ENCODE measurements at places on chromosomes 6 and 20. TPM values are rescaled to one million over a fixed set of nuclear protein-coding genes. Genes with fewer than 3 reads are reported as not detected.
A peak's percentile ranks its signal among the peaks of the same experiment; 100 is the strongest.

TBX18 gene
- total RNA-seq = 35.3 TPM

- H3K27ac ChIP-seq = no peak overlapping the region
- H3K4me3 ChIP-seq = no peak overlapping the region
- H3K27me3 ChIP-seq = no peaks in the 10 kb centered on the region
- no peaks in the 10 kb centered on the region for H3K4me1 ChIP-seq
- no peak for DNase-seq
Measured at GRCh38 chr20:25685276-25686080, 11.2 kb downstream of the ZNF337 start.

GRCh38 chr6:52641388-52641787, 29.5 kb upstream of the TMEM14A start:
- H3K4me3 ChIP-seq = no peak overlapping the region
- no peak for DNase-seq
- H3K27ac ChIP-seq = no peak overlapping the region
- H3K36me3 ChIP-seq = no peaks in the 10 kb centered on the region
- H3K4me1 ChIP-seq = peaks cover 3% of the 10 kb centered on the region

DNA sequence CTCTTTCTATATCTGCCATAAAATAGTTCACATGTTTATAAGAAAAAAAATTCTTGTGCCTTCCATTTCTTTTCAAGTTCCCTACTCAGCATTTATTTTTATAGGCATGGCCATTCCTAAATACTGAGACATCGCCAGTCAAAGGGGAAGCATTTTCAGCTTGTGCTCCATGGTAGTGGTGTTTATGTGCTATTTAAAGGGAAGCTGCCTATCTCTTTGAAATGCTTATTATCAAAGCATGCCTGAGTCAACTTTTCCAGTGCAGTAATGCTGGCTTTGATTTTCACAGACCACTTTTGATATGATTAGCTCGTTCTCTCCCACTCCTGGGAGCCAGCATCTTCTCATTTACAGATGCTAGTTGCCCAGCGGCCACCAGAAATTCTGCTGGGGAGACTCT, 124.1 kb upstream of the RIN2 start:
- no peaks in the 10 kb centered on the region for H3K27me3 ChIP-seq
- H3K4me1 ChIP-seq = no peaks in the 10 kb centered on the region
- H3K27ac ChIP-seq = no peak overlapping the region
- no peak overlapping the region for H3K4me3 ChIP-seq
- no peak for DNase-seq

TXLNB gene
- 0.18 TPM for total RNA-seq

- H3K4me1 ChIP-seq = peaks cover 63% of the 10 kb centered on the region
- peaks cover 13% of the 10 kb centered on the region for H3K27me3 ChIP-seq
- H3K27ac ChIP-seq = peak overlapping the region; percentile 59
- peak; percentile 63 for DNase-seq
- H3K36me3 ChIP-seq = no peaks in the 10 kb centered on the region
Measured at GRCh38 chr6:107491138-107491609, 1.3 kb downstream of the SOBP start.

FAM184A gene
- 0.95 TPM for total RNA-seq

TSHZ2 gene
- total RNA-seq = not detected

GRCh38 chr20:12849225-12849910, 159.4 kb upstream of the SPTLC3 start:
- no peaks in the 10 kb centered on the region for H3K4me1 ChIP-seq
- H3K27ac ChIP-seq = no peak overlapping the region
- H3K4me3 ChIP-seq = no peak overlapping the region
- no peaks in the 10 kb centered on the region for H3K27me3 ChIP-seq
- no peak for DNase-seq
- H3K36me3 ChIP-seq = no peaks in the 10 kb centered on the region

DNA sequence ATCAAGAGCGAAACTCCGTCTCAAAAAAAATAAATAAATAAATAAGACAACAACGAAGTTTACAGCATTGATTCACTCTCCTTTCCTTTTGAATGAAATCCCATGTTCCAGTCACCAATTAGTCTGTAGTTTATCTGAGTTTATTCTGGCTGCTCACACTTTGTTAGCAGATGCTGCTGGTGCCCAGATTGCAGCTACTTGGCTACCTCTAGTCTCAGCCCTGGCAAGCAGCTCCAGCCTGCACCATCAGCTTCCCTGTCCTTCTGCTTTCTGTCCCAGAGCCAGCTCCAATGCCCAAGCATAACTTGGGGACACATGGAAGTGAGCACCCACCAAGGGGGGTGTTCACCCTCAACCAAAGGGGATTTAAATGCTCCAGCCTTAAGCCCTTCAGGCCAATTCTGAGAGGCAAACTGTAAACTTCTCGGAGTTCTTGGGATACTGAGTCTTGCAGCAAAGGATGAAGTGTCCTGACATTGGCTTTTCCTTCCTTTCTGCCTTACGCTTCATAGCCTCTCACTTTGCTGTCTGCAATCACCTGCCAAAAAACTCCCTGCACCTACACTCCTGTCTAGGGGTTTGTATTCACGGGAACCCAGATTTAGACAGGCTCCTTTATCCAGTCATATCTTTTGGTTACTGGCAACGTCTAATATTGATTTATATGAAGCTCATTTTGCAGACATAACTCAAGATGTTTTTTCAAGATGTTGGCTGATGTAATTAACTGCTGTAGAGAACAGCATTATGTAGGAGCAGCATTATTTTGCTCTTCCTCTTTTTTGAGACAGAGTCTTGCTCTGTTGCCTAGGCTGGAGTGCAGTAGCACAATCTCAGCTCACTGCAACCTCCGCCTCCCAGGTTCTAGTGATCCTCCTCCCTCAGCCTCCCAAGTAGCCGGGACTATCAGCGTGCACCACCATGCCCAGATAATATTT, 9.8 kb upstream of the TASP1 start:
- H3K36me3 ChIP-seq = no peaks in the 10 kb centered on the region
- no peaks in the 10 kb centered on the region for H3K4me1 ChIP-seq
- no peaks in the 10 kb centered on the region for H3K27me3 ChIP-seq
- no peak overlapping the region for H3K4me3 ChIP-seq

DNA sequence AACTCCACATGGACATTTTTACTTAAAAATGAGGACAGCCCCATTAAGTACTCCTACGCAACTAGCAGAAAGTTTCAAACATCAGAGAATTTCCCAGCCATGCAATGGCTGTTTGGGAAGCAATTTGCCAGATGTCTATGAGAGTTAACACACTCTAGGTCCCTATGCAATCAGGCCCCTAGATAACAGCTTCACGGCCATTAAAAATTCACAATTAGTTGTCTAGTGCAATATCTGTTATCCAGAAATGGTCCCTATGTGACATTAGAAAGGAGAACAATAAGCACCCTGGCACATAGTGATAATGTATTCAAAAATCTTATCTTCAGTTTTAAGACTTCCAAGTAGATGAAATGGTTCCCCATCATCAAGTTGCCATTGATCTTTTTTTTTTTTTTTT, 174.3 kb upstream of the NRSN1 start:
- H3K27ac ChIP-seq = no peak overlapping the region
- H3K4me3 ChIP-seq = no peak overlapping the region
- no peaks in the 10 kb centered on the region for H3K36me3 ChIP-seq
- H3K27me3 ChIP-seq = no peaks in the 10 kb centered on the region
- no peak for DNase-seq

CHMP4B gene
- 112 TPM for total RNA-seq

SERAC1 gene
- 5.7 TPM for total RNA-seq

GPX5 gene
- total RNA-seq = not detected

DNA sequence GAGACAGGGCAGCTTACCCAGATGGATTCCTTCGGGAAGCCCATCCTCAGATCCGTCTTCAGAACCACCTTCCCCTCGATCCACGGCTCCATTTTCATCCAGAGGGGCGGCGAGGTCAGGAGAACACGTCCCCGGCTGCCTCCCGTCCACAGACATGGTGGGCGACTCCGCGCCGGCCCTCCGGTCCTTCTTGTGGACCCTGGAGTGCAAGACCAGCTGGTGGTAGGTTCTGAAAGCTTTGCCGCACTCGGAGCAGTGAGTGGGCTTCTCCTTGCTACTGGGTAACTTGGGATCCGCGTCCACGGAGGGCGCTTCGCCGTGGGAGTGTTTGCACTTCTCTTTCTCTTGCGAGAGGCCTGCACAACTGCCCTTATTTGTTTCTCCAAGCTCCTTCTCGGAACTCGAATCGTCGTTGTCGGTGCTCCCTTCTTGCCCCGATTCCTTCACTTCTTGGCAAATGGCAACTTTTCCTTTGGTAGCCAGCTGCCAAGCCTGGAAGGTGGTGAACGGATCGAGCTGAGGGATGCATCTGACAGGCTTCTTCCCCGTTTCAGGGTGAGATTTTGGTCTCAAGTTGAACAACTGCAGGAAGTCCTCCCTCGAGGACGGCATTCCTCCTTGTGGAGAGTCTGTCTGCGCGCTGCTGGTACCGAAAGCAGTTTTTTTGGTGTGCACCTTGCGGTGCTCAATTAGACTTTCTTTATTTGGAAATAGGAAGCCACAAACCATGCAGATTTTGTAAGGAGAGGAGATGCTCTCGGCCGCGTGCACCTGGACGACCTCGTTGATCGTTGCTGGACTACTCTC, 12.0 kb downstream of the ZNF217 start:
- DNase-seq = no peak
- no peak overlapping the region for H3K27ac ChIP-seq
- peaks cover 19% of the 10 kb centered on the region for H3K36me3 ChIP-seq
- H3K4me3 ChIP-seq = no peak overlapping the region
- peaks cover 21% of the 10 kb centered on the region for H3K4me1 ChIP-seq

LMBRD1 gene
- 16.2 TPM for total RNA-seq

MCM8 gene
- 14.4 TPM for total RNA-seq

DNA sequence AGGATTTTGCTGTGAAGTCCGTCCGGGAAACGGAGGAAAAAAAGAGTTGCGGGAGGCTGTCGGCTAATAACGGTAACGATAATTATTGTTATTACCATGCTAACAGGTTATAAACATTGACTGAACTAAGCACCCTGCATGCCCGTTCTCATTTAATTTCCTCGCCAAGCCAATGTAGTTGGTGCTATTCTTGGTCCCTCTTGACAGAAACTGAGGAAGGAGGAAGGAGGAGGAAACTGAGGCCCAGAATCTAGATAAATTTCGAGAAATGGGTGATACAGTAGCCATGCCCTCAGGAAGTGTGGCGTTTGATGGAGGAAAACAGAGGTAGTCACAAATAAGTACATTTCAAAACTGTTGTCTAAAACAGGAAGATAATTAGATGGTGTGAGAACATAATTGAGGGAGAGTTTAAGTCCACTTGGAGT, 474 bp downstream of the TPX2 start:
- peaks cover 21% of the 10 kb centered on the region for H3K4me1 ChIP-seq
- H3K36me3 ChIP-seq = no peaks in the 10 kb centered on the region
- H3K27ac ChIP-seq = peak overlapping the region; percentile 79
- DNase-seq = no peak

GRCh38 chr6:111200350-111201243, 113.3 kb downstream of the SLC16A10 start:
- H3K27me3 ChIP-seq = peaks cover 7% of the 10 kb centered on the region
- no peak overlapping the region for H3K4me3 ChIP-seq
- H3K4me1 ChIP-seq = no peaks in the 10 kb centered on the region
- no peaks in the 10 kb centered on the region for H3K36me3 ChIP-seq
- no peak for DNase-seq

DNA sequence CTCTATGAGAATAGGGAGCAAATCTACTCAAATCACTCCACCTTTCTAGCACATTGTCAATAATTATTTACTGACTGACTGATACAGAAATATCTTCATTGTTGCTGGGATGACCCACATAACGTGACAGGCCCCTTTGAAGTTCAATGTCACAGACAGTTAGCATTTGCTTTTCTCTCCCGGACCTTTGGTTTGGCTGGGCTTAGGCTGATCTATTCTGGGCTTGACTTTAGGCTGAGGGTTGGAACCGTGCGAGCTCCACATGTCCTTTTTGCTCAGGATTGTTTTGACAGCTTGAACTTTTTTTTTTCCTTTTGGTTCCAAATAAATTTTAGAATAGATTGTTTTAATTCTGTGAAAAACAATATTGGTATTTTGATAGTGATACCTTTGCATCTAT, 12.0 kb downstream of the ULBP3 start:
- H3K27ac ChIP-seq = no peak overlapping the region
- H3K4me3 ChIP-seq = no peak overlapping the region
- DNase-seq = no peak

SLC32A1 gene
- total RNA-seq = not detected

GRCh38 chr20:17531665-17532025, 466 bp upstream of the BFSP1 start:
- DNase-seq = no peak
- peaks cover 15% of the 10 kb centered on the region for H3K4me1 ChIP-seq
- H3K4me3 ChIP-seq = peak overlapping the region; percentile 16

DNA sequence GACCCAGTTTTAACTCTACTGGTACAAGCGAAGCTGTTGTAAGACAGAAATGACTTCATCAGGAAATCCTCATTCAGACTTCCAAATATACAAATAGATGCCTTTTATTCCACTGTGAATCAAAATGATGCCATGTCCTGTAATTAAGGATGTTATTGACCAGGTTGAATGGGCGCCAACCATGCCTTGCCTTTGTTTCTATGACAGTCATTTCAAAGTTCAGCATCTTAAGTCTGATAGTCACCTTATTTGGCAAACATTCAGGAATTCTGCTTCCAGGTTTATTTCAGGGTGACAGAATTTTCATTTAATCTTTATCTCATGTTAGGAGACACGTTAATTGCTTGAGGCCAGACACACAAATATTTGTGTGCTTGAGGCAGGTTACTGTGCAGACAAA, 592.8 kb upstream of the JAG1 start:
- peaks cover 23% of the 10 kb centered on the region for H3K4me1 ChIP-seq
- H3K27me3 ChIP-seq = no peaks in the 10 kb centered on the region
- DNase-seq = peak; percentile 90
- peak overlapping the region; percentile 56 for H3K27ac ChIP-seq

TBXT gene
- not detected for total RNA-seq

GRCh38 chr20:56626367-56627121, 2.6 kb upstream of the TFAP2C start:
- no peak overlapping the region for H3K27ac ChIP-seq
- no peak for DNase-seq
- no peak overlapping the region for H3K4me3 ChIP-seq
- H3K36me3 ChIP-seq = no peaks in the 10 kb centered on the region
- peaks cover 68% of the 10 kb centered on the region for H3K27me3 ChIP-seq

TFAP2B gene
- not detected for total RNA-seq

DNA sequence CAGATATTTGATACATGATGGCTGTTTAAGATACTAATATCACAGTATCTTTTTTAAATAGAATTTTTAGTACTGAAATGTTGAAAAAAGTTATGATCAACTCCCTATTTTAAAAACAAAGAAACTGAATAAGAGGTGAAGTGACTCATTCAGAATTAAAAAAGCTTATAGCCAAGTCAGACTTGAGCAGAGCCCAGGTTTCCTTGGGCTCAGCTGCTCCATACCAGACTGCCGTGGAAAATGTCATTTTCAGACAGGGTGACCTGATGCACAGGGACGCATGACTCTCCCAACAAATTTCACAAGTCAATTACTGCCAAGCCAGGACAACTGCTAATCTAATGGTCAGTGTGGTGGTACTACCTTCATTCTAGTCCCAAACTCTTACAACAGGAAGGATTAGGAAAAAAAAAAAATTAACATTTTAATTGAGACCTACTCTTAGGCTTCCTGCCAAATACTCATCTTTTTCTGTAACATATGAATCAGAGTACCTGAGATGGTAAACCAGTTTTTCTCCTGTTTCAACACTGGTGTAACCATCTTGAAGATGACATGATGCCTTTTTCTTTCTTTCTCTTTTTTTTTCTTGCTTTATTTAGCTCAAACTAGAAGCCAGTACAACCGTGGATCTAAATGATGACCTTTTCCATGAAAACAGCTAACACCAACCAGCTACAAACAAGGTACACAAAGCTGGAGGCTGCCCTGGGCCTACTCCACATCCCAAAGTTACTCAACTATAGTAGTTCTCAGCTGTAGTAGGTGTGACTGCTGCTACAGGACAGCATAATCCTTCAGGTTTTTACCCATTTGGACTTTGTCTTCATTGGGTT, 30.5 kb downstream of the SLC22A23 start:
- H3K27ac ChIP-seq = no peak overlapping the region
- peaks cover 20% of the 10 kb centered on the region for H3K4me1 ChIP-seq
- no peaks in the 10 kb centered on the region for H3K27me3 ChIP-seq
- no peaks in the 10 kb centered on the region for H3K36me3 ChIP-seq
- H3K4me3 ChIP-seq = no peak overlapping the region
- DNase-seq = no peak
